ENCODE measurements at places on chromosomes 12 and 14. TPM values are rescaled to one million over a fixed set of nuclear protein-coding genes. Genes with fewer than 3 reads are reported as not detected.

GRCh38 chr14:49056021-49056420 is 530.2 kb downstream of the RPS29 start:
- DNase-seq = peak; percentile 66

GRCh38 chr12:93667672-93668071 is 9.5 kb upstream of the CRADD start:
- DNase-seq = no peak

DNA sequence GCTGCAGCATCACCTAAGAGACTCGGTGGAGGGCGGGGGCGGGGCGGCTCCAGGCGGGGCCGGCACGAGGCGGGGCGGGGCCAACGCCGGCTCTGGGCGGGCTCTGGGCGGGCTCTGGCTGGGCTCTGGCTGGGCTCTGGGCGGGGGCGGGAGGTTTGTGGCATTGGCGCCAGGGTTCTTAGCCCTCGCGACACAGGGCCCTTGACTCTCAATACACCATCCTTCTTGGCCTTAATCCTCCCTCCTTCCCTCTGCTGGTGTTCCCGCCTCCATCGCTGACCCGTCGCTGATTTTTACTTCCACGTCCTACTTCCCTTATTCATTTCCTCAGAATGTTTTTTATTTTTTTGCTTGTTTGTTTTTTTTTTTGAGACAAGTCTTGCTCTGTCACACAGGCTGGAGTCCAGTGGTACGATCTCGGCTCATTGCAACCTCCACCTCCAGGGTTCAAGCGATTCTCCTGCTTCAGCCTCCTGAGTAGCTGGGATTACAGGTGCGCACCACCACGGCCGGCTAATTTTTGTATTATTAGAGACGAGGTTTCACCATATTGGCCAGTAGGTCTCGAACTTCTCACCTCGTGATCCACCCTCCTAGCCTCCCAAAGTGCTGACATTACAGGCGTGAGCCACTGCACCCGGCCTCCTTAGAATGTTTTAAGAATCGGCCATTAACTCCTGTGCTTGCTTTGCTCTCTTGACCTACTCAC is at the start of gene BLTP3B:
Gene BLTP3B (minus strand): TSS at position 24 of the 709 bp plus-strand sequence. CDS start 239 bp downstream, outside the sequence.
- DNase-seq = peak; percentile 93

DNA sequence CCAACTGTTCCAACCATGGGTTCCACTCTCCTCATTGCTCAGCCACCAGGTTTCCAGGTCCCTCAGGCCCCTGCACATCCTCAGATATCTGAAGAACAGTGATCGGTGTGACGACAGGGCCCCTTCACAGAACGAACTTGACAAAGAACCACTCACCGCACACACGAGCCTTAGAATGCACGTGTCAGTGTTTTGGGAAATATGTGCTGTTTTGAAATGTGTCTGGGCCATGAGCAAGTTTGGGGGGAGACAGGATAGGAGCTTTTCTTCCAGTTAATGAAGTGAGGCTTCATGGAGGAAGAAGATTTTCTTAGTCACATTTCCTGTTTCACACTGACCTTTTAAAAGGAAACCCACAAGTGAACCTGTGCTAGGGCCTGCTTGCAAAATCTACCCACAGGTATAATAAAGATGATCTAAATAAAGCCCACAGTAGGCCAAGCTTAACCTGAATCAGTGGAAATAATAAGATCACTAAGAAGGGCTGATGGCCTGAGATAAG is 58.6 kb downstream of the ZFP36L1 start:
- DNase-seq = peak; percentile 43

DNA sequence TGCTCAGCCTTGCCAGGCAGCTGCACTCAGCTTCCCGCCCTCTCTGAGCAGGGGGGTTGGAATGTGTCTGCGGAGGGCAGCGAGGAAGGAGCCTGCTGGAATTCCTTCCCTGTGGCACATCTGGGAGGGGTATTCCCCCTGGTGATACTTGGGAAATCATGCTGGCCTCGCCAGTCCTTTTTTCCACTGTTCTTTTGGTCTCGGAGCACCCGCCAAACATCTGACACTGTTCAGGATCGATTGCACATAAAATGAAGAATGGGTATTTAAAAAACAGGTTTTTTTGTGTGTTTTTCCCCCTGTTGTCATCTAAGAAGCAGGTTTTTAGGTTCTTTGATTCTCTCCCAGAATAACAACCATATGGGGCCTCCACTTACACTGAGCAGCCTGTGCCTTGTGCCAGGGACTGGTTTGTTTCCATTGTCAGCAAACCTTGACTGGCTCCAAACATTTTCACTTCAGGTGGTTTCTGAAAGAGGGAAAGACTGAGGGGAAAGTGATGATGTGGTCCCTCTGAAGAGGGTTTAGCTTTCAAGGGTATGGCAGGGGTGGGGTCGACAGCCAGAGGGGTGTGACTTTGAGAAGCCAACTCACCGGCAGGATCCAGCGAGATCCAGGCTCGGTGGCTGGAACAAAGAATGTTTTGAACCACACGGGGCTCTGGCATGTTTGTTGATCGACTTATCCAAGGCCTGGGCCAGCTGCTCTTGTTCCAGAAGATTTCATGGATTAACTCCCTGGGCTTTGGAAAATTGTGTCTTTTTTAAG is 215.1 kb downstream of the CACNA1C start:
- DNase-seq = peak; percentile 84

- peak; percentile 7 for DNase-seq
These were observed 131.8 kb upstream of the USP15 start for GRCh38 chr12:62128175-62128975.

GRCh38 chr14:75968456-75968855 is 13.3 kb downstream of the TGFB3 start:
- no peak for DNase-seq

DNA sequence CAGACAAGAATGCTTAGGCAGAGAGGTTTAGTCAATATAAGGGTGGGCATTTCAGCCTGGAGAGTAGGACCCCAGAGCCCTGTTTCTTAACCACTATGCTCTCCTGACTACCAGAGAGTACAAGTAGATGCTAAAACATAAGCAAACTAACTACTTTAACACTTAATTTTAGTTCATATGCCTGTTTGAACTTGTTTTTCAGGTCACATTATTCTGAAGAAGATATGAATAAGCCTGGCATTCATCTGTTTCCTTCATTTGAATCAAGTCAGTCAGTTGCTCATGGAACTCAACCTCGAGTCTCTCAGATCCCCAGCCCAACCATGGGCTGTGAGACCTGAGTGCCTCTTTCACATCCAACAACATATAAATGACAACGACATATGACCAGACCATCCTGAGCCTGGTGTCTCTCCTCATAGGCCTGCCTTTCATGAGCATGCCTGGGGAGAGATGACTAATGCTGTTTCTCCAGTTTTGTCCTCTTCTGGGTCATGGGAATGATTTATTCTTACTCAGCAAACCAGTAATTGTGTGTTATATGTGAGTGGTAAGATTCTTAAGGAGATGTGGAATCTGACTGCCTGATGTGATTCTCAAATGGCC is 251.1 kb upstream of the BTG1 start:
- peak; percentile 33 for DNase-seq

GRCh38 chr12:1920971-1921370 is 2.5 kb upstream of the CACNA2D4 start:
- DNase-seq = no peak

- no peak for DNase-seq
These were observed 332.5 kb downstream of the RGS6 start for GRCh38 chr14:72264716-72265115.

DNA sequence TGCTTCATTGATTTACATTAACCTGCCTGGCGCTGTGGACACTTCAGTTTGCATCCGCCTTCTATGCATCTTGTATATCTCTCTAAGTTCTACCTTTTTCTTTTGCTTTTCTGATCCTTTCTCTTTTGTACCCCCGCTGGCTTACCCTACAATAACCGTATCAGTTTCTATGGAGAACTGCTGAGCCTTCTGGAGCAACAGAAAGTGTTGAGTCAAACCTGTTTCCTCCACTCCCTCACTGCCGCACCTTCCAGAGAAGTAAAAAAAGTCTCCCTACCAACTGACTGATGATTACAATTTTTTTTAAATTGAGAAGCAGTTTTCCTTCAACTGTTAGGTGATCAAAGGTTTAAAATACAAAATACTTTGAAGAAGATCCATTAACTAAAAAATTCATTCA is 17.4 kb downstream of the EXD2 start:
- no peak for DNase-seq

The FRMD6 gene
- polyA plus RNA-seq = 27.0 TPM

The NAV3 gene
- polyA plus RNA-seq = 20.7 TPM

The CLEC2A gene
- not detected for polyA plus RNA-seq

The OR5AU1 gene
- 0.03 TPM for polyA plus RNA-seq

The IL31 gene
- not detected for polyA plus RNA-seq

The SDR9C7 gene
- polyA plus RNA-seq = 0.17 TPM

All from muscle of leg (tissue), 16 donors.